Hematopoietic multipotent progenitor cell treated with erythropoietin and hydrocortisone succinate and interleukin-3 and kit ligand, for 8 days (in vitro differentiated cells): ENCODE measurements at places on chromosomes 1 and 21.

GRCh38 chr21:34215911-34216717 lies 142.7 kb downstream of the MRPS6 start:
- no peak for DNase-seq

- DNase-seq, result no peak
Observed at GRCh38 chr1:242836423-242836822, 311.9 kb upstream of the PLD5 start.

GRCh38 chr21:44924606-44925377 lies 4.1 kb upstream of the ITGB2 start:
- no peak for DNase-seq

GRCh38 chr1:239761509-239761908 lies 330.2 kb upstream of the FMN2 start:
- no peak for DNase-seq

DNA sequence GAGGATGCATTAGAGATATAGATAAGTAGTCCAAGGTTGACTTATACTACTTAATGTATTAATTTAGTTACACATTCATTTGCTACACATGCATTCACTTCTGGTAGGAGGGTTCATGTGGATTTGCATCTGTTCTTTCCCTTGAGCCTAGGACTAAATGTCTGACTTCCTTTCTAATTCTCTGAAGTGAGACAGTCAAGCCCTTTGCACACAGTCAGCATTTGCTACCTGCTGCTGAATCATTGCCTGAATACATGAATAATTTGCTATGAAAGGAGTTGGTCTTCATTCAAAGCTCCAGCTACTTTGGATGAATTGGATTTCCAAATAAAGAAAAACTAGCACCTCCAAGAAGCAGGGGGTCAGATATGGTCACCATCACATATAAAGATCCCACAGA lies 154.8 kb upstream of the DAB1 start:
- DNase-seq, result no peak
